ENCODE measurements at places on chromosomes 16 and 17. TPM values are rescaled to one million over a fixed set of nuclear protein-coding genes. Genes with fewer than 3 reads are reported as not detected.

The CD300A gene
- not detected for total RNA-seq

The KRT12 gene
- not detected for total RNA-seq

The GRAPL gene
- 71.3 TPM for total RNA-seq

The LPO gene
- total RNA-seq, result under 0.01 TPM

The CCDC92B gene
- not detected for total RNA-seq

The CCL7 gene
- total RNA-seq, result 0.09 TPM

The CSH1 gene
- not detected for total RNA-seq

The RBFOX1 gene
- total RNA-seq, result not detected

The MYL11 gene
- total RNA-seq, result not detected

The HASPIN gene
- total RNA-seq, result 1.4 TPM

The VMO1 gene
- total RNA-seq, result 0.95 TPM

The BOLA2 gene
- total RNA-seq, result 19.1 TPM

The SULT1A1 gene
- total RNA-seq, result 3.2 TPM

The UBALD2 gene
- total RNA-seq, result 7.9 TPM

The DBNDD1 gene
- total RNA-seq, result 5.6 TPM

The MAFG gene
- 13.7 TPM for total RNA-seq

The GLYR1 gene
- 62.8 TPM for total RNA-seq

The ARHGDIG gene
- not detected for total RNA-seq

The TM4SF5 gene
- total RNA-seq, result not detected

The MPP3 gene
- 0.95 TPM for total RNA-seq

The SOX8 gene
- 0.34 TPM for total RNA-seq

The SEZ6L2 gene
- 0.98 TPM for total RNA-seq

The STARD3 gene
- total RNA-seq, result 50.5 TPM

The TAC4 gene
- not detected for total RNA-seq

The CCL16 gene
- total RNA-seq, result 0.11 TPM

The GP1BA gene
- not detected for total RNA-seq

The TPPP3 gene
- total RNA-seq, result 0.11 TPM

The FAM234A gene
- 41.0 TPM for total RNA-seq

The OR1A1 gene
- total RNA-seq, result not detected

The ZPBP2 gene
- total RNA-seq, result not detected

The NUPR1 gene
- 4.0 TPM for total RNA-seq

The VPS9D1 gene
- total RNA-seq, result 3.3 TPM

The CHRNE gene
- total RNA-seq, result 0.86 TPM

The ASPHD1 gene
- 0.17 TPM for total RNA-seq

The SLC47A1 gene
- total RNA-seq, result 0.34 TPM

The SLC2A4 gene
- 0.69 TPM for total RNA-seq

The LGALS9B gene
- total RNA-seq, result not detected

The MMP25 gene
- under 0.01 TPM for total RNA-seq

The CD7 gene
- total RNA-seq, result under 0.01 TPM

The TBC1D3B gene
- total RNA-seq, result 0.43 TPM
